ENCODE measurements at places on chromosomes 3 and 15.

DNA sequence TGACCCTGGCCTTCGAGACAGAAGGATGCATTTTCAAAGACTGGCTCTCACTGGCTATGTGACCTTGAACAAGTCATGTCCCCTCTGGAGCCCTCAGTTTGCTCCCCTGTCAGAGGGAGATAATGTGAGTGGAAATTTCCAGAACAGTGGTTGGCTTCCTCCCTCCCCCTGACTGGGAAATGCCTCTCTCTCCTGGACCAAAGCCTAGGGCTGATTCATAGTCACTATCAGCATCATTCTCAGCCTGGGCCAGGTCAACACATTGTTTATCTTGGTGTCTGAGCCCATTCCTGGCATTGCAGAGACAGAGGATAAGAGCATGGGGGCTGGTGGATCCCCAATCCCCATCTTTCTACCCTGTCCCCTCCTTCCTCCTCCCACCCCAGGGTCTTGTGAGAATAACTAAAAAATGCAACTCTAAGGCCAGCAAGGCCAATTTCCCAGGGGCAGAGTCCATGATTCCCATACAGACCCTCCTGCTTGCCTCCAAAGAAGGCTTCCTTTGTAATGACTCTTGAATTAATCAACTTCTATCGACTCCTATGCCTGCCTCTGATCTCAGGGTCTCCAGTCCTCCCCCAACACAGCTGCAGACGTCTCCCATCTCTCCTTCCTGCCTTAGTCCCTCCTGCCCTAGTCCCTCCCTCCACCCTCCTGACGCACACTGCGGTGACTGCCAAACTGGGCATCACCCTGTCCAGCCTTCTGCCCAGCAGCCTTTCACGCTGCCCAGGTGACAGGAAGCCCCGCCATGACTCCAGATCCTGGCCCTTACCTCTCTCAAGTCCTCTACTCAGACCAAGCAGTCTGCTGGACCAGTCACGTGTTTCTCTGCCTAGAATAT, 35.4 kb upstream of the CORO2B start:
- DNase-seq: no peak

DNA sequence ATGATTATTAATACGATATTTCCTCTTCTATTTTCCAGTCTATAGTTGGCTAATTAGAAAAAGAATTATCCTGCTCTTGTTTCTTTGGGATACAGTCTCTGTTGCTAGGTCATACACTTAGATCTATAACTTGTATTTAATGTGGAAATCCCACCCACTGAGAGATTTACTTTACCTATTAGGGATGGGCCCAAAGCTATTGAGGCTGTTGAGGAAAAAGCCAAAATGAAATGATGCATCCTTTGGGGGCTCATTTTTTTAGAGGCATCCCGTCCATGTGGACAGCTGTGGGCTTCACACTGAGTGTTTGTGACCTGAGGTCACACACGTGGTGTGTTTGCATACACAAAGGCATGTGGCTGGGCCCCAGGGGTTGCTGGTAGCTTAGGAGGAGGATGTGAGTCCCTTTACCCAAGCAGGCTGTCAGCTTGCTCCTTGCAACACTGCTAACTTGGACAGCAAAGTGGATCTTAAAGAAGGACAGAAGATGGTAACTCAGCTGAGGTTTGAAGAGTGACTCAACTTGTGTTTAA, 477.4 kb downstream of the AGBL1 start:
- no peak for DNase-seq

DNA sequence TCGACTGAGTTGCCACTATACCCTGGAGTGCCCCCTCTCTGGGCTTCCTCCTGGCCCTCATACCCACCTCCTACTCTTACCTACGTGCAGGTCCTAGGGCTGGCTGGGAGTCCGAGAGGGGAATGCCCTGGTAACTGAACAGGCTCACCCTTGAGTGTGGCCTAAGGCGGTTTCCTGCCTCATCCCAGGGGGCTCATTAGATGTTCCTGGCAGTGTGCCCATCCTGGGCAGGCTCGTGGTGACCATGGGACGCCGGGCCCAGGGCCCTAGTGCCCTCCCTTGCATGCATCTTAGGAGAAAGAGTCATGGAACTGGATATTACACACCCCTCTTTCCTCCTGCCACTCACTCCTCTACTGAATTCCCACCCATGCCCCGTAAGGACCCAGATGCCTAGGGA, 2.8 kb downstream of the SEMA4B start:
- DNase-seq: no peak

GRCh38 chr15:47720555-47720954, 3.2 kb downstream of the SEMA6D start:
- no peak for DNase-seq

DNA sequence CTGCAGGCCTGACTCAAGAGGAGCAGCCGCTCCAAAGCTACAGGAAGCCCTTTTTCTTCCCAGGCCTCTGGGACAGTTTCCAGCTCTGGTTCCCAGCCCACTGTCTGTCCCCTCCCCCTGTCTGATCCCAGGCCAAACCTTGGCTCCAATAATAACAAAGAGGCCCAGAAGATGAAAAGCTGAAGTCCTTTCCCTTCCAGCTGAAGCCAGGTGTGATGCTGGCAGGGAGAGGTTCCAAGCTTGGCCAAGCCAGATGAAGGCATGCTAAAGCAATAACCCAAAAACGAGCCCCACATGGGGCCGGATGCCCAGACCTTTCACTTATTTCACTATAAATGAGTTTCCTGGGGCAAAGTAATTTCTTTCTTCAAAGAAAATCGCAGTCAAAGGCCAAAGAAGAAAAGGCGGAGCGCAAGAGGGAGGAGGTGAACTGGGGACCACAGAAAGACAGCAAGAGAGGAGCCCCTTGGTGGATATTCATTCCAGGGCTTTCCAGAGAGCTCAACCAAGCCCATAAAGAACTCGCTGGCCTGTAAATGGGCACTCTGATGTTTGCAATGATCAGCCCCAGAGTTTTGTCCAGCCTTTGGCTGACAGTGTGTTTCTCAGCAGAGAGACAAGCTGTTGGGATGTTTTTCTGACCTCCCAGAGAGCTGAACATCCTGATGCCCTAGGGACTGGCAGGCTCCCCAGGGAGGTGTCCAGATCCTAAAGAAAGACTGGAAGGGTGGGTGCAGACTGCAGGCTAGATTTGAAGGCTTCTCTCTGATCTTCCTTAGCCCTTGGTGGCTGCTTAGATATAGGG, 157.6 kb downstream of the UACA start:
- no peak for DNase-seq

GRCh38 chr3:97793420-97794019, 28.3 kb upstream of the CRYBG3 start:
- no peak for DNase-seq

- no peak for DNase-seq
These were observed 346.3 kb upstream of the UBE2E2 start for GRCh38 chr3:22856811-22857210.

DNA sequence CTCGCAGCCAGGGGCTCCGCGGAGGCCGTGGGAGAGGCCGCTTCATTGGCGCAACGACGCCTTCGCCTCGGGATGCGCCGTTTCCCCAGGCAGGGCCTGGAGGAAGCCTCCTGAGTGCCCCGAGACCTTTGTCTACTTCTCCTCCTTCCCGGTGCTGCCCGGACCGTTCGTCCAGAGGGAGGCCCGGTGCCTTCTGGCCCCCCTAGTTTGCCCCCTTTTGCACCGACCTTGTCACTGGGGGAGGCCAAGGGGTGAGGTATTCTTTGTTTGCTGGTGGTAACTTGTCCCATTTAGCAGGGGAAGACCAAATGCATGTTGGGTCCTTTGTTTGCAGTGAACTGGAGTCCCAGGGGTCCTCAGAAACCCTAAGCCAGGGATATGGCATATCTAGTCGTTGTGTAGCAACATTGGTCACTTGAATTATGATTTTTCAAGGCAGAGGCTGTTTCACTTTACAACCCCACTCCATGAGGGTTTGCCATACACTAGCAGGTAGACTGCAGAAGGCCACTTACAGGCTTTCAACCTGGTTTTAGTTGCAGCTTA, 615 bp downstream of the DHX30 start:
- DNase-seq: no peak

DNA sequence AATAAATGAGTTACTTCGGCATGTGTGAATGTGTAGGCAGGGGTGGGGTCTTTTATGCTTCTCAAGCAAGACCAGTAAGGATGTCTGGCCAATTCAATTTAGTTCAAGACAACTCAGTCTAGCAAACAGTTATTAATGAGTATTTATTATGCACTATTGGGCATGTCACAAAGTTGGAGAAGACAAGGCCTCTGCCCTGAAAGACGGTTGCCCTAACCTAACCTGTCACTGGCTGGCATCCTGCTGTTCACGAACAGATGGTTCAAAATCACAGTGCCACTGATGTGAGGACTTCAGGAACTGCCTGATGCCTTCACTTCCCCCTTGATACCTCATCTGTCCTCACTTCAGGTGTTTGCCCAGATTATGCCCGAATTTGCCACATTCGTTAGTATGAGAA, 217.8 kb downstream of the SOX2 start:
- no peak for DNase-seq
